ENCODE measurements at places on chromosomes 12 and 14.
A peak's percentile ranks its signal among the peaks of the same experiment; 100 is the strongest.

DNA sequence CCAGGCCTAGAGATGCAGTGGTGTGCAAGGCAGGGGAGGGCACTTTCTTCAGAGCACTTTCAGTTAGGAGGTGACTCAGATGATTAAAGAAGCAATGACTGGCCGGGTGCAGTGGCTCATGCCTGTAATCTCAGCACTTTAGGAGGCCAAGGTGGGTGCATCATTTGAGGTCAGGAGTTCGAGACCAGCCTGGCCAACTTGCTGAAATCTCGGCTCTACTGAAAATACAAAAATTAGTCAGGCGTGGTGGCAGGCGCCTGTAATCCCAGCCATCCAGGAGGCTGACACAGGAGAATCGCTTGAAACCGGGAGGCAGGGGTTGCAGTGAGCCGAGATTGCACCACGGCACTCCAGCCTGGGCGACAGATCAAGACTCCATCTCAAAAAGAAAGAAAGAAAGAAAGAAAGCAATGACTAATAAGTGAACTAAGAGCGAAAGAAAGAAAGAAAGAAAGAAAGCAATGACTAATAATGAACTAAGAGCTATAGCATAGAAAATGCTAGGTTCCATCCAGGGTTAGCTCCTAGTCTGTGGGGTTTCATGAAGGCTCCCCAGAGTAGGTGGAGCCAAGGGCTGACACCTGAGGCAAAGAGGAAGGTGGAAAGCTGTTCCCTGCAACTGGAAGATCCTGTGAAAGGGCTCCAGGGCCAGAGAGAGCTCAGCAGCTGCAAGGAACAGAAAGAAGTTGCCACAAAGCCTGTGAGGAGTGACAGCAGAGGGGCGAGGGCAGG lies 334.5 kb downstream of the CACNA1C start:
- peak; percentile 50 for DNase-seq

GRCh38 chr12:77072833-77073495 lies 7.6 kb upstream of the E2F7 start:
- no peak for DNase-seq

DNA sequence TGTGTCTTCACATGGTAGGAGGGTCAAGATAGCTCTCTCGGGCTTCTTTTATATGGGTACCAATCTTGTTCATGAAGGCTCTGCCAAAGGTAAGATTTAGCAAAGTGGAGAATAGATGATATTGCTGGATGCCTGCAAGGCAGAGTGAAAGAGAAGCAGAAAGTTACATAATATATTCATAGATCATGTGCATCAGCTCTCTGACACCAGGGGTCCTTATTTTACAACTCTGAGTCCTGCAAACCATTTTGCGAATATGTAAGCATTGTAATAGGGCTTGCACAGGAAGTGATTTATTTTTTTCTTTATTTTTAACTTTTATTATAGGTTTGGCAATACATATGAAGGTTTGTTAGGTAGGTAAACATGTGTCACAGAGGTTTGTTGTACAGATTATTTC lies 31.8 kb downstream of the CRADD start:
- no peak for DNase-seq

DNA sequence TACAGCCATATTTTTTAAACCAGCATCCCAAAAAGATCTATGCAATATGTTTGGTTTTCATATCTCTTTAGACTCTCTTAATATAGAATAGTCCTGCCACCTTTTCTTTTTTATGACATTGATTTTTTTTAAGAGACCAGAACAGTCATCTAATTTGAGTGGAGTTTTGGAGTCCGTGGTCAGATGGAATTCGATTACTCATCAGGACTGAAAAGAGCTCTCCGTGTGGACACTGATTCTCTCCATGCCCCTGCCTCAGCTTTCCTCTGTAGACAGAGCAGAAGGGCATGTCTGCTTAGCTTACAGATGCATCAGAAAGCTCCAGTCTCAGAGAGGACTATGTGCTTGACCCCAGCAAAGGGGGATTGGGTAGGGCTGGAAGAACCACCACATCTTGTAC lies 27.8 kb downstream of the SMCO2 start:
- no peak for DNase-seq

DNA sequence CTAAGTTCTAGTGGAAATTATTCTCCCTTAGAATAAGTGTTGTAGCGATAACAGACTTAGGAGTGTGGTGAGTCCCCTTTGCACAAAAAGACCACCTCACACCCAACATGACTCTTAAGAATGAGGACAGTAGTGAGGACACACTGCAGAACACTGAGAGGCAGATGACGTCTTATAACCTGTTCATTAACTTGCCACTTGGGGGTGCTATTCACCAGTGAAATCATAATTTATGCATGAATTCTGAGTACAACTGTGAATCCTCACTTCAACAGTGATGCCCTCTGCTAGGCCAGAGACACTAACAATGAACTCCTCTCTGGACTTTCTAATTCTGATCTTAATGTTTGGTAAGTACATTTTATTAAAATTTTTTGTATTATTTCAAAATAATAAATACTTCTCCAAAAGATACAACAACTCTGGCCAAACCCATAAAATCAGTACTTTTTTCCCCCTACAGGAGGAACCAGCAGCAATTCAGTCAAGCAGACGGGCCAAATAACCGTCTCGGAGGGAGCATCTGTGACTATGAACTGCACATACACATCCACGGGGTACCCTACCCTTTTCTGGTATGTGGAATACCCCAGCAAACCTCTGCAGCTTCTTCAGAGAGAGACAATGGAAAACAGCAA lies 274.7 kb downstream of the DAD1 start:
- no peak for DNase-seq

DNA sequence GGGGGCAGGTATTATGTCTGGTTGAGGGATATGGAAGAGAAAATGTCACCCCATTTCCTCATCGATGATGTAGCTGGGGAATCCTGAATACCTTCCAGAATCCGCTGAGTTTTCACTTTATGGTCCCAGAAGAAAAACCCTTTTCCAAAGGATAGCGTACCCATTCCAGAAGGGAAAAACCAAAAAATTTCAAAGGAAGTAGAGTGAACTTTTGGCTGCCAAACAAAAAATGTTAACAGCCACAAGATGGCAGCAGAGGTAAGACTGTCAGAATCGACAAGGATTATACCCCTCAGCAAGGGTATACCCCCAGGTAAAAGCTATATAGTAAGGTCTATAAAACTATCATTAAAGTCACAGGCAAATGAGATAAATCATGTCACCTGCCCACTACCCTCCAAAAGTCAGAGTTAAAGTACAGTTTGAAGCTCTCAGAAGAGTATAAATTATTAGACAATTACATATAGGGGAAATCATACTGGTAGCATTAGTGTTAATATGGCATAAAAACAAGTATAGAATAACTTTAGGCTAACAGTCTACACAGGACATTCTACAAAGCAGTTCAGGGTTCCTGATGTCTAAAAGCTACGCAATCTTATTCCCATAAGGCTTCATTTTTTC lies 18.0 kb downstream of the ACIN1 start:
- DNase-seq, result no peak

DNA sequence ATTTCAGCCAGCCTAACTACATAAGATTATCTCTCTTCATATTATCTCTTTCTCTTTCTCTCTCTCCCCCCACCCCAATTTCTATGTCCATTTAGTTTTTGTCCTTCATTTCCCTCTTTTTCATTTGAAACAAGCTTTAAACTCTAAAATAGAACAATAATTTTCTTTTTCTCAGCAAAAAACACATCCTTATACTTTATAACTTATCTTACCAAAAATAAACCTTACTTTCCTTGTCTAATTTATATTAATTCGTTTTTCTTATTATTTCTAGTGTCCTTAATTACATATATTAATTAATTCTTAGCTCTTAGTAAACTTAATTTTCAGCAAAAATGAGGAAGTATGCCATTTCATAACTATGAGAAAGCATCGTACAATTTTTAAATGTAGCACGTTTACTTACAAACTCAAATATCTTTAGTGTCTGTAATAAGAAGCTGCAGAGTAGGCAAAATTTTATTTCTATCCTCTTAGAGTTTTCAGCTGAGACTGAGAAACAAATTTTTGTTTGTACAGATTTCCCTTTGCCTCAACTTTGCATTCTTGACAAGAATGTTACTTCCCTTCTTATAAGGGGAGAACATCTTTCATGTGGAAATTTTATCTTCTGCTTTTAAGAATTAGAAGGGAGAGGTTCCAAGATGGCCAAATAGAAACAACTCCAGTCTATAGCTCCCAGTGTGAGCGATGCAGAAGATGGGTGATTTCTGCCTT lies 65.1 kb upstream of the ST8SIA1 start:
- no peak for DNase-seq
